ENCODE measurements at places on chromosomes 2 and 18. TPM values are rescaled to one million over a fixed set of nuclear protein-coding genes. Genes with fewer than 3 reads are reported as not detected.

Gene NEDD4L
- 4.9 TPM for total RNA-seq

Gene MTA3
- 26.2 TPM for total RNA-seq

Gene RTKN
- total RNA-seq: 0.36 TPM

Gene ANXA4
- total RNA-seq: 94.6 TPM

Gene FABP1
- not detected for total RNA-seq

Gene ANKRD62
- total RNA-seq: not detected

Gene PDCD1
- 8.3 TPM for total RNA-seq

Gene INHA
- not detected for total RNA-seq

Gene GALNT5
- not detected for total RNA-seq

Gene TLX2
- total RNA-seq: 1.1 TPM

Gene RUFY4
- total RNA-seq: 1.3 TPM

Gene NT5C1B
- not detected for total RNA-seq

Data from T-helper 2 cell treated with Interferon-gamma antibody and Interleukin-4, amounts not matched to agents 100 ng/mL and 5 ng/mL, for 36 hours (primary cell).